Endothelial cell of umbilical vein (primary cell): ENCODE measurements at places on chromosomes 2 and 18. TPM values are rescaled to one million over a fixed set of nuclear protein-coding genes. Genes with fewer than 3 reads are reported as not detected.
A peak's percentile ranks its signal among the peaks of the same experiment; 100 is the strongest.

DNA sequence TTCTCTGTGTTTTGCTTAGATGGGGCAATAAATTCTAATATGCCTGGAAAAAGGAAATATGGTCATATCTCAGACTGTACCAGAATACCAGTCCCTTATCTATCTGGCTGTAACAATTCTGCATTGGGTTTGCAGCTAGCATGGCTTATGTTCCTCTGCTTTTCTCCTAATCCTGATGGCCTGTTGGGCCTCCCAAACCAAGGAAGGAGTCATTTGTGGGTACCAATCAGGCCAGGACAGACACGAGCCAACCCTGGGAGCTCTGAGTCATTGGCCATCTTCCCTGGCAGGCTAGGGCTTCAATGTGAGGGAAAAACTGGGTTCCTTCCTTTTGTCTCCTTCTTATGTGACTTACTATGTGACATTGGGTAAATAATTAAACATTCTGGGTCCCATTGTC, 12.0 kb downstream of the SMARCAL1 start:
- DNase-seq, result no peak

DNA sequence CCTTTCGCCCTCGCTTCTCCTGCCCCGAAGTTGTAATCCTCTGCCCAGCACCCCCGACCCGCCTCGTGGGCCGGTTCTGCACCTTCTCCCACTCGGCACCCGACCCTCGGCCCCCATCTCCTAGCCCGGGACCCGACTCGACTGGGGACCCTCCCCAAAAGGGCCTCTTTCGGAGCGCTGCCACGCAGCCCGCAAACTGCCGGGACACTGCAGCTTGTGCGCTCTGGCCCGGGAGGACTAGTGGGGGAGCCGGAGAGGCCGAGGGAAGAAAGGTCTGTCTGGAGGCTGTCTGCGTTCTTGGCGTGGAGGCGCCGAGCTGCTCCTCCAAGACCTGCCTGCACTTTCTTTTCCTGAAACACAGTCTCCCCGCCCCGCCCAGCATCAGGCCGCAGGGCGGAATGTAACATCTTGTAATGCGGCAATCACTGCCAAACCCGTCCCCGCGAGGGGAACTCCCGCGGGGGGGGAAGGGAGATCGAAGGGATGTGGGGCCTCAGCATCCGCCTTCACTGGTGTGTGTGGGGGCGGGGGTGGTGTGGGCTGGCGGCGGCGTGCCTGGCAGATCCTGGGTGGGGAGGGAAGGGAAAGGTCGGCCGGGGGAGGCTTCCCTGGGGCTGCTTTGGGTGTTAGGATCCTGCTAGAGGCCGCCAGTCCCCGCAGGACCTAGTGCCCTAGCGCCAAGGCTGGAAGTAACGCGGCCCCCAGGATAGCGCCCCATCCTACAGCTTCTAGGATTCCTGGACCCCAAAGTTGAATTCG, 7.4 kb downstream of the DLX2 start:
- DNase-seq, result peak; percentile 37

GRCh38 chr2:102114851-102115497, 27.6 kb upstream of the IL1R1 start:
- DNase-seq, result peak; percentile 80

GRCh38 chr2:12455661-12456060, 261.1 kb upstream of the TRIB2 start:
- DNase-seq, result no peak

DNA sequence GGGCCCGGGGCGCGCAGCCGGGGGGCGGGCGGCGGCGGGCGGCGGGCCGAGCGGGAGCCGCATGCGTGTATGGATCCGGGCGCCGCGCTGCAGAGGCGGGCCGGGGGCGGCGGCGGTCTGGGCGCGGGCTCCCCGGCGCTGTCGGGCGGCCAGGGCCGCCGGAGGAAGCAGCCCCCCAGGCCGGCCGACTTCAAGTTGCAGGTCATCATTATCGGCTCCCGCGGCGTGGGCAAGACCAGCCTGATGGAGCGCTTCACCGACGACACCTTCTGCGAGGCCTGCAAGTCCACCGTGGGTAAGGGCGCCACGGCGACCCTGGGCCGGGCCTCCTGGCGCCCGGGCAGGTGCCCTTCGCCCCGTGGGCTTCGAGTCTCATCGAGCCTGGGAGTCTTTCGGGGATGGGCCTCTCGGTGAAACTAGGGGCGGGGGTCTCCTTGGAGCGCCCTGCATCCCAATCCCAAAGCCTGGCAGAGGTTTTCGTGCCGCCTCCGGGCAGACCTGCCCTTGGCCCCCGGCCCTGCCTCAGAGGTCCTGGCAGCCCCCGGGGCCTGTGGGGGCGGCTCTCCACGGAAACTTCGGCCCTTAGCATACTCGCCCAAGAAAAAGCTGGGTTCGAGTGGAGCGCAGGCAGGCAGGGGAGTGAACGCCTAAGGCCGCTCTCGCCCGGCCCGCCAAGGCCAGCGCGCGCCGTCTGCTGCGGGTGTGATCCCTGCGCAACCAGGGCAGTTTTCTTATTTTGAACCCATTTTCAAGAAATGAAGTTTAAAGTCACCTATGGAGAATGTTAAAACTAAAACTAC, 622 bp downstream of the RAB12 start:
- no peak for DNase-seq

- no peak for DNase-seq
Observed at GRCh38 chr2:144798034-144798433, 278.1 kb upstream of the ZEB2 start.

DNA sequence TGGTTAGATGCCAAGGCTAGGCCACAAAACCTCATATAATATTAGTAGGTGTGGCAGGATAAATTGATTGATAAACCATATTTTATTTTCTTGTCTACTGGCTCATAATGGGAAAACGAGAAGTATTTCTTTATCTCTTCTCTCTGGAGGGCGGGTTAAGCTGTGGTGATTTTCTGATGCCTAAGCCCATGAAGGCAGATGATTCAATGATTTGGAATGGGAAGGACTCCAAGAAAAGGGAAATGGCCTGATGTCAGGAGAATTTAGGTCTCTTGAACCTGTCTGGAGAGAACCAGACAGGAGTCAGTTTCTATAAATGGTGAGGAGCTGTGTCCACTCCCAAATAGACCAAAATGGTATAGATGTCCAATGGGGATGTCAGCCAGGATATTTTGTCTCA, 18.7 kb upstream of the MAP4K3 start:
- DNase-seq, result no peak

DNA sequence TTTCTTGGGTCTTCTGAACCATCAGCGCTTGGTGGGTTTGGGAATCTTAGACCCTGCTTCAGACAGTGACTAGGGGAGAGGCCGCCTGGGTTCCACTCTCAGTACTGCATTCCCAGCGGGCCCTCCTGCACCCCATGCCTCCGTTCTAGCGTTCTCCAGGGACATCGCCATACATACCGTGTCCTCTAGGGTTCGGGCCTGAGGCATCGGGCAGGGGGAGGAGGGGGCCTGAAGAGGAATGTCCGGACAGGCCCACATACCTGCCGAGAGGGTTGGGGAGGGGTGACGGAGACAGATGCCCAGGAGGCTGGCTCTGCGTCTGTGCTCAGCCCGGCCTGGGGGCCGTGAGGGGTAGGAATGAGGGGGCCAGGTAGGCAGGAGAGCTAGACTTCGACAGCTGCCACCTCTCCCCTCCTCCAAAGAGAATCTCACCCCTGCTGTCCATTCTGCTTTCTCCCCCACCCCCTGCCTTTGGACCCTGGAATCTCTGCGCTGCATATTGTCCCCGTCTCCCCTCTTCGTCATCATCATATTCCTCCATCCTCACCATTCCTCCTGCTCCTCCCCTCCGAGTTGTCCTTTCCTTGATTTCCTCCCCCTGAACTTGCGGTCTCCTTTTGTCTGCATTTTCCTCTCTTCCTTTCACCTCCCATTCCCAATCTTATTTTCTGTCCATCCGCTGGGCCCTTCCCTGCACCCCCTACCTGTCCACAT, 7.8 kb upstream of the WNT10A start:
- DNase-seq, result no peak

The UCN gene
- polyA plus RNA-seq, result 1.2 and 1.6 TPM in 2 replicates
